ENCODE measurements at places on chromosomes 13 and 19. TPM values are rescaled to one million over a fixed set of nuclear protein-coding genes. Genes with fewer than 3 reads are reported as not detected.

- peak; percentile 81 for DNase-seq
These were observed 14.3 kb downstream of the IER2 start for GRCh38 chr19:13164343-13165161.

- DNase-seq = no peak
These were observed 105.2 kb upstream of the SPACA7 start for GRCh38 chr13:112270951-112271350.

The MBD3L3 gene
- total RNA-seq = not detected

DNA sequence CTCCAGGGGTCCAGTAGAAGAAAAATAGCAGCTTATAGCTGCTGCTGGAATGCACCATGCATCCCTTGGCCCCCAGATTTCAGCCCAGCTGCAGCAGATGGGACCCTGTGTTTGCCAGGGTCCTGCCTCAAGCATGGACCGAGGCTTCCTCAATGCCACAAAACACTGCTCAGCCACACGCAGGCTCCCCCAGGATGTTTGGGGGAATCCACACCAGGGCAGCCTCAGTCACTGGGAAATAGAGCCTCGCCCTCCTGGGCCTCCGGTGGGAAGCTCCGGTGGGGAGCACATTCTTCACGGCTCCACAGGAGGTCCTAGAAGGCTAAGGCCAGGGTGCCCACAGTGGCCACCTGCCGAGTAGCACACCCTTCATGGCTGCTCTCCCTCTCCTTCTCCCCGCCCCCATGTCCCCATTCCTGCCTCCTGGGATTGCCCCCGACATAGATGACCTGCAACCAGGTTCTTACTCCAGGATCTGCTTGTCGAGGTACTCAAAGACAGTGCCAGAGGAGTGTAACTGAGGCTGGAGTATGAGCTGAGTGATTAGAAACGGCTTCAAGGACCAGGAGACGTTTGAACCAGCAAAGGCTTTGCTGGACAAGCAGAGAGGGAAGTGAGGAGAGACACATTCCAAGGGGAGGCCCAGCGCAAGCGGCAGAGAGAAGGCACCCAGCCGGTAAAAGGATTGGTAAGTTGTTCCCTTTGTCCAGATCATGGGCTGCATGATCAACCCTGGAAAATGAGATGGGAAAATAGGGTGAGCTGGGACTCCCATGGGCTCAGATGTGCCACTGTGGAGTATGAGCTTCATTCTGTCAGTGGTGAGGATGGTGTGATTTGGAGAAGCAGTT is 110.7 kb upstream of the UQCRFS1 start:
- DNase-seq = peak; percentile 3

DNA sequence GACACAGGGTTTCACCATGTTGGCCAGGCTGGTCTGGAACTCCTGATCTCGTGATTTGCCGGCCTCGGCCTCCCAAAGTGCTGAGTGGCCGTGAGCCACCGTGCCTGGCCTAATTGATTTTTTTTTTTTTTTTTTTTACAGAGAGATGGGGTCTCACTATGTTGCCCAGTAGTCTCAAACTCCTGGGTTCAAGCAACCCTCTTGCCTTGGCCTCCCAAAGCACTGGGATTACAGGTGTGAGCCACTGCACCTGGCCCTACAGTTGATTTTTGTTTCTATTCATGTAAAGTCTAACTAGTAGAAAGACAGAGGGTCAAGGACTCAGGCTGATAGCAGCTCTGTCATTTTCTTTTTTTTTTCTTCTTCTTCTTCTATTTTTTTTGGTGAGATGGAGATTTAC is 21.8 kb downstream of the FGF21 start:
- no peak for DNase-seq

GRCh38 chr19:20273951-20274570 is 107.0 kb downstream of the ZNF486 start:
- DNase-seq = no peak

DNA sequence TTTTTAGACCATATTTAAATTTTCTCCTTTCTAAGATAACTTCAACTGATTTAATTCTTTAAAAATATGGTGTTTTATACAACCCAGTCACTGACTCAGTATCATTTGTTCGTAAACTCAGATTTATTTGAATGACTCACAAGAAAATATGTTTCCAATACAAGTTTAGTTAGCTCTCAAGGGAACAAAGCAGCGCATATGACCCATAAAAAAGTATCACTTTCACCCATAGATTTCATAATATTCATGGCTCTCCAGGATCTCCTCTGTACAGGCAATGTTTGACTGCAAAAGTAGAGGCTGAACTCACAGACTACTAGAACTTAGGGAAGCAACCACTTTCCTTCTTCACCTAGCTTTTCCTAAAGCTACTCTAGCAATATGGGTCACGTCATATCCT is 405.6 kb upstream of the PCDH9 start:
- no peak for DNase-seq
